ENCODE measurements at places on chromosomes 16 and 17. TPM values are rescaled to one million over a fixed set of nuclear protein-coding genes. Genes with fewer than 3 reads are reported as not detected.
A peak's percentile ranks its signal among the peaks of the same experiment; 100 is the strongest.

DNA sequence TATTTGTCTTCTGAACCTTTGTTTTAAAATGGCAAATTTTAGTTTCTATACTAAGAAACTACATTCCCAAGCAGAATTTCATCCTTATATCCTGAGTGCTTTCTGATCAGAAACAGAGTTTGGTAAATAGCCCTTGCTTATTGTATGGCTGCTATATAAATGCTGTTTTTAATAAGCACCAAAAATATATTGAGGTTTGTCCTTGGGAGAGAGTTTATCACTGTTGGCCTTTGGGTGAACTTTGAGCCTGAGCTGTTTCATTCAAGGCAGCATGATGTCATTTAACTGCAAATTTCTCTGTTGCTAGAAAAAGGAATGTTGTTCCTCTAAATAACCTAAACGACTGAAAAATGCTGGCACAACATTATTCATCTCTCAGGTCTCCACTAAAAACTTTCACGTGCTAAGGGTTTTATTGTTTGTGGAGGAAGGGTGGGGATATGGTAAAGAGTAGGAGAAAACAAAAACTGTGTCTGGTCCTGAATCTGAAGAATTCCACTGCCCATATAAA, 334.3 kb upstream of the TBX2 start:
- DNase-seq: no peak
- H3K27ac ChIP-seq: no peak overlapping the region
- no peaks in the 10 kb centered on the region for H3K27me3 ChIP-seq
- H3K4me3 ChIP-seq: no peak overlapping the region
- no peaks in the 10 kb centered on the region for H3K36me3 ChIP-seq

GRCh38 chr17:82553210-82553930, 33.8 kb downstream of the FOXK2 start:
- no peak overlapping the region for H3K27ac ChIP-seq
- H3K27me3 ChIP-seq: no peaks in the 10 kb centered on the region
- peaks cover 10% of the 10 kb centered on the region for H3K4me1 ChIP-seq
- H3K4me3 ChIP-seq: no peak overlapping the region

DNA sequence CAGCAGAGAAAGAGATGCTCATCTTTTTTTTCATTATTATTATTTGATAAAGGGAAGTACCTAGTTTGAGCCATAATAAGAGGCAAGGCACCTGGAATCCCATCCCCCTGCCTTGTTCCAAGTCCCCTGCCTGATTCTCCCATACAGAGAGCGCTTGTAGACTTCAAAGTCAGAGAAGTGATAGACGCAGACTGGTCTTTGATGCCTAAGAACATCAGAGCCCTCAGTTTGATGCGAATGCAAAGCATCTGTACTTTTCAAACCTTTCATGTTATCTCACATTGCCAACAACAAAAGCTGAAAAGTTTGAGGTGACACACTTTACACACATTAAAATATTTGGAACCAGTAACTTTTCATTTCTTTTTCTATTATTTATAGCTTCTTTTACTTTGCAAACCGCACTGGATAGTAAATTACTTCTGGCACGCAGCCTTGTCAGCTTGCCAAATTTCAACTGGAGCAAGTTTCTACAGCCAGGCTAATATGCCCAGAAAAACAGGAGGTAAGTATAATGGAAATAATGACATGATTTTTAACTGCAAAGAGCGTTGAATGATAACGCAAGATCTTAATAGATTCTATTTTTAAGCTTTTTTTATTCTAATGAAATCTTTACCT, 5.9 kb upstream of the UTP6 start:
- no peaks in the 10 kb centered on the region for H3K27me3 ChIP-seq
- no peak overlapping the region for H3K4me3 ChIP-seq
- no peak overlapping the region for H3K27ac ChIP-seq
- no peaks in the 10 kb centered on the region for H3K4me1 ChIP-seq

- no peak overlapping the region for H3K4me3 ChIP-seq
- no peak overlapping the region for H3K27ac ChIP-seq
- H3K27me3 ChIP-seq: peaks cover 14% of the 10 kb centered on the region
- H3K4me1 ChIP-seq: peaks cover 5% of the 10 kb centered on the region
- H3K36me3 ChIP-seq: no peaks in the 10 kb centered on the region
Observed at GRCh38 chr17:83103200-83103942, 24.0 kb downstream of the METRNL start.

GRCh38 chr17:49832840-49833599, 14.8 kb downstream of the TAC4 start:
- no peak overlapping the region for H3K27ac ChIP-seq
- DNase-seq: no peak
- H3K4me3 ChIP-seq: no peak overlapping the region
- no peaks in the 10 kb centered on the region for H3K27me3 ChIP-seq
- peaks cover 29% of the 10 kb centered on the region for H3K36me3 ChIP-seq
- no peaks in the 10 kb centered on the region for H3K4me1 ChIP-seq

DNA sequence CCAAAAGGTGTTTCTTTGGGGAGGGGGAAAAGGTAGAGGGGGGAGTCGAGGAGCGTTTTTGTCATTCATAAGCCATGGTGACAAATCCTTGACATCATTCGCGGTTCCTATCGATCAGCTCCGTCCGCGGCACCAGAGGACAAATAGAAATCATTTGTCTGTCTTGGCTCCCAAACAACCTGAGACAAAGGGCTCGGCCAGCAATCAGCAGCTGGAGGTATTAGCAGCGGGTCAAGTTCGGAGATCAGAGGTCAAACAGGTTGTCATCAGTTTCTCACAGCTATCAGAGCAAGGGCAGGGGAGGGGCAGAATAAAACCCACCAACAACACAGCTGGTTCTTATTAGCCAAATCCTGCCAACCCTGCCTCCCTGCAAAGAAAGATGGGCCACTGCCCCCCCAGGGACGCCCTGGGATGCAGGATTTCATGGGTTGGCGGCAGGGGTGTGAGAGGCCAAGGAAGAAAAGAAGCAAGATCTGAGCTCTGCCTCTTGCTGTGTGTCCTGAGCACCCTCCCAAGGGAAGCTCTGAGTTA, 145.3 kb upstream of the LHX1 start:
- H3K36me3 ChIP-seq: no peaks in the 10 kb centered on the region
- H3K4me1 ChIP-seq: no peaks in the 10 kb centered on the region
- no peak overlapping the region for H3K4me3 ChIP-seq

DNA sequence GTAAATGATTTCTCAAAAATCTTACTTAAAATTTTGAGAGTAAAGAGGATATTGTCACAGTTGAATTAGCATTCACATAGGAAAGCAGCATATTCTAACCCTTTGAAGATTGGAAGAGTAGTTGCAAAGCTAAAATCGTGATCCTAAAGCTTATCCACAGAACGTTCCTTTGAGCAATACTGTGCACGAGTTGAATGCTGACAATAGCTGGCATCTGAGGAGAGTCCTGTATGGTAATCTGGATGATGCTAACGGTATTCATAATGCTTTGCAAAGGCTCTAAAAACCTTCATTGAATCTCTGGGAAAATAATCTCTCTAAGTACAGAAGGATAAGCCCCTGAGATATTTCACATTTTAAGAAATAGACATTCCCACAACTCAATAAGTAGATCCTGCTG, 354.6 kb downstream of the CDH8 start:
- H3K27ac ChIP-seq: no peak overlapping the region
- DNase-seq: no peak
- H3K27me3 ChIP-seq: no peaks in the 10 kb centered on the region
- H3K36me3 ChIP-seq: no peaks in the 10 kb centered on the region
- H3K4me1 ChIP-seq: no peaks in the 10 kb centered on the region

GRCh38 chr17:73883175-73883574, 238.9 kb upstream of the SDK2 start:
- H3K4me3 ChIP-seq: no peak overlapping the region
- DNase-seq: no peak
- no peak overlapping the region for H3K27ac ChIP-seq
- no peaks in the 10 kb centered on the region for H3K27me3 ChIP-seq

GRCh38 chr16:69123910-69124309, 8.5 kb downstream of the CHTF8 start:
- no peaks in the 10 kb centered on the region for H3K27me3 ChIP-seq
- peak; percentile 68 for DNase-seq
- peaks cover 21% of the 10 kb centered on the region for H3K36me3 ChIP-seq
- H3K4me3 ChIP-seq: no peak overlapping the region
- no peak overlapping the region for H3K27ac ChIP-seq
- no peaks in the 10 kb centered on the region for H3K4me1 ChIP-seq

GRCh38 chr16:57533431-57534336, 2.7 kb downstream of the CCDC102A start:
- no peaks in the 10 kb centered on the region for H3K27me3 ChIP-seq
- DNase-seq: peak; percentile 37
- H3K27ac ChIP-seq: no peak overlapping the region

- no peaks in the 10 kb centered on the region for H3K36me3 ChIP-seq
- DNase-seq: no peak
- H3K4me3 ChIP-seq: no peak overlapping the region
- no peak overlapping the region for H3K27ac ChIP-seq
- H3K4me1 ChIP-seq: no peaks in the 10 kb centered on the region
Observed at GRCh38 chr16:76444832-76445231, 167.6 kb downstream of the CNTNAP4 start.

GRCh38 chr17:67496286-67496685, 119.2 kb downstream of the PITPNC1 start:
- H3K4me1 ChIP-seq: peaks cover 33% of the 10 kb centered on the region
- no peak for DNase-seq
- H3K27me3 ChIP-seq: no peaks in the 10 kb centered on the region
- no peak overlapping the region for H3K4me3 ChIP-seq

- no peak overlapping the region for H3K27ac ChIP-seq
- H3K27me3 ChIP-seq: no peaks in the 10 kb centered on the region
- H3K4me1 ChIP-seq: no peaks in the 10 kb centered on the region
- no peaks in the 10 kb centered on the region for H3K36me3 ChIP-seq
- no peak overlapping the region for H3K4me3 ChIP-seq
- DNase-seq: no peak
Observed at GRCh38 chr16:87095271-87095670, 221.9 kb downstream of the C16orf95 start.

The DNASE1L2 gene
- total RNA-seq: 1.4 TPM

The CCL16 gene
- total RNA-seq: not detected

DNA sequence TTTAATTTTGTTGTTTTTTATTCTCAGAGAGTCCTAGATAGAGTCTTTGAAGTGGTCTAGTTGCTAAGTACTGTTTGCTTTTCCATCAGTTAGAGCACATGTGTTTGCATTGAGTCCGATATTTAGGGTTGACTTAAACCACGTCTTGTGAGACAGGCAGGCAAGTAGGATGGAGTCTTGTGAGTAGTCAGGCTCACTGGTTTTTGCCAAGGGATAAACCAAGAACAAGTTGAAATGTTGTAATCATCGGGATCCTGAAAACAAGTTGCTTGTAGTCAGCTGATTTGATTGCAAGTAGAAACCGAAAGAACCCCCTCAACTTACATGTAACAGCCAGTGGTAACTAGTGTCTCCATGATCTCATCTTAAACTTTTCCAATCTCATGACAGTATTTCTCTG, 17.2 kb downstream of the ATP6V0A1 start:
- no peak for DNase-seq
- no peaks in the 10 kb centered on the region for H3K36me3 ChIP-seq

GRCh38 chr16:2966808-2967191, 2.3 kb upstream of the PAQR4 start:
- peaks cover 47% of the 10 kb centered on the region for H3K4me1 ChIP-seq
- DNase-seq: no peak
- H3K4me3 ChIP-seq: no peak overlapping the region
- H3K27me3 ChIP-seq: peaks cover 40% of the 10 kb centered on the region
- no peak overlapping the region for H3K27ac ChIP-seq

The ERN2 gene
- total RNA-seq: not detected

GRCh38 chr17:35052241-35052610, 11.3 kb downstream of the RFFL start:
- H3K27me3 ChIP-seq: no peaks in the 10 kb centered on the region
- no peak for DNase-seq
- peak overlapping the region; percentile 49 for H3K27ac ChIP-seq
- H3K36me3 ChIP-seq: no peaks in the 10 kb centered on the region

Measured in CD8-positive, alpha-beta memory T cell (primary cell).